Stimulated activated CD8-positive, alpha-beta memory T cell treated with anti-CD3 and anti-CD28 coated beads, Interleukin-2, amount 100 ng/mL, for 1 hour (primary cell): ENCODE measurements at places on chromosomes 6 and 20.

GRCh38 chr6:39184906-39185580 is 44.2 kb downstream of the KCNK5 start:
- DNase-seq = no peak

- DNase-seq = peak; percentile 80
Observed at GRCh38 chr20:24948939-24949679, at the start of gene CST7. CST7 (plus strand) TSS chr20:24949269; CDS start chr20:24949506, 237 bp downstream.

- DNase-seq = no peak
Observed at GRCh38 chr6:119090256-119090655, 11.8 kb upstream of the FAM184A start.

GRCh38 chr6:136180704-136181511 is 69.2 kb downstream of the MTFR2 start:
- no peak for DNase-seq

DNA sequence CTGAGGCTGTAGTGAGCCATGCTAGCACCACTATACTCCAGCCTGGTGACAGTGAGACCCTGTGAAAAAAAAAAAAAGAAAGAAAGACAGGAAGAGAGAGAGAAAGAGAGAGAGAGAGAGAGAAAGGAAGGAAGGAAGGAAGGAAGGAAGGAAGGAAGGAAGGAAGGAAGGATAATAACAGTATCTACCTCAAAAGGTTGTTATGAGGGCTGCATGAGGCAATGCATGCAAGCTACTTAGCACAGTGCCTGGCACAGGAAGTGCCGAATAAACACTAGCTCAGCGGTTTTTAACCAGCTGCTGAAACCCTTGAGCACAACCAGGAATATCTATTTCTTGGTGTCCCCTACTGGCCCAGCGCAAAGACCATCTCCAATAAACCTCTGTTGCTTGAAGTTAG is 62.3 kb upstream of the TBC1D7 start:
- no peak for DNase-seq

- DNase-seq = no peak
Observed at GRCh38 chr20:50095476-50096078, 17.4 kb downstream of the UBE2V1 start.

GRCh38 chr6:146946559-146946958 is 257.7 kb upstream of the STXBP5 start:
- no peak for DNase-seq

- peak; percentile 19 for DNase-seq
Observed at GRCh38 chr20:2206957-2207769, 88.6 kb upstream of the TGM3 start.

DNA sequence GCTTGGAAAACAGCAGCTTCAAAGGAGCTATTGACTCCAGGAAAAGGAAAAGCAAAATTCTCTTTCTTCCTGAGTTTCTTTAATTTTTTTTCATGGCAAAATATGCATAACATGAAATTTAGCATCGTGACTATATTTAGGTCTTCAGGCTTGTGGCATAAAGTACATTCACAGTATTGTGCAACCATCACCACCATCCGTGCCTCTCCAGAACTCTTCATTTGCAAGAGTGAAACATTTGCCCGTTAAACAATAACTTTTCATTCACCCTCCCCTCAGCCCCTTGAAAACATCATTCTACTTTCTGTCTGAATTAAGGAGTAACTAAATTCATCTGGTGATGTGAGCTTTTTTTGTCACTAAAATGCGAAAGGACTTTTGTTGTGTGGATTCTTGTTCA is 251.7 kb downstream of the PHACTR1 start:
- no peak for DNase-seq

GRCh38 chr6:14348389-14348788 is 230.8 kb downstream of the CD83 start:
- DNase-seq = no peak

- DNase-seq = no peak
Observed at GRCh38 chr6:131163886-131164285, 28.6 kb downstream of the AKAP7 start.

GRCh38 chr6:82056567-82056966 is 191.0 kb downstream of the IBTK start:
- no peak for DNase-seq

GRCh38 chr6:32081168-32081990 is 27.8 kb downstream of the TNXB start:
- no peak for DNase-seq

DNA sequence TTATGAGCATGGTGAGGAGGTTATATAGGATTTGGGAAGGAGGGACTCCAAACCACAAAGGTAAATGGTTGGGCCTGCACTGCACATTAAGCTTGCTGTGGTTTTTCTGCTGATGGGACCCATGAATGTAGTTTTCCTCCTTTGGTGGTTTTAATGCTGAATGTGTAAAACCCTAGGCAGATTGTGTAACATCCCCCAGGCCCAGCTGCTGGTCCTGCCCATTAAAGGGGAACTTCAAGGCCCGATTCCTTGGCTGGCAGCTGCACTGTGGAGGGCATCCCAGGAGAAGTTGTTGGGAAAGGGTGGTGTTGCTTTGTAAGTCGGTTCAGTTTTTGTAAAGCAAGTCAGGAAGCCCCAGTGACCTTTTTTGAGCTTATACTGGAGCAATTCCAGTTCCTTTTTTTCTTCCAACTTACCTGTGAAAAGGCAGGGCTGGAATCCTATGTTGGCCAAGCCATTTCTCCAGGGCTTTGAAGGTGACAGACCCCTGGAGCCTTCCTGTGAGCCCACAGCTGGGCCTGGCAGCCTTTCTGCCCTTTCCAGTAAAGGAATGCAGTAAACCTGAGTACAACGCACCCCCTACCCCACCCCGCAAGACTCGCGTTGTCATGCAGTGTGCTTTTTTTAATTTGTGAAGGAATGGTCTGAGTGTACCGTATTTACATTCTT is 43.1 kb upstream of the NAA20 start:
- DNase-seq = no peak

- DNase-seq = no peak
Observed at GRCh38 chr6:170032706-170033309, 258.1 kb downstream of the DLL1 start.

DNA sequence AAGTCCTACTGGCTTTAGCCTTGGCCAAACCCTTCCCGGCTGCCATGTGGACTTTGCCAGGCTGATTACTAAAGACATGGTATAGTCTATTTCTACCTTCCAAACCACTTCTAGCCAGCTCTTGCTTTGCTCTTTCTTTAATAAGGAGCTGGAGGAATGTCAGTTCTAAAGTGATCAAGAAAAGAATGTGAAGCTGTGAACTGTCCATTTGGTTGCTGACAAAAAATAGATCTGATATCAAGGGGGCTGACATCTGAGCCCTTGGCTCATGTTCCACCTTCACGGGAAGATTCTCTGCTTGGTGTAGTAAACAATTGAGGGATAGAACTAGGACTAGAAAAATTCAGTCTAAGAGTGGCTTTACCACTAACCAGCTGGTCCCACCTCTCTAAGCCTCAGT is 22.6 kb downstream of the GNAS-AS1 start:
- no peak for DNase-seq

- DNase-seq = no peak
Observed at GRCh38 chr6:53984581-53984980, 126.7 kb upstream of the MLIP start.

- no peak for DNase-seq
Observed at GRCh38 chr6:4253604-4254231, 118.3 kb upstream of the ECI2 start.

DNA sequence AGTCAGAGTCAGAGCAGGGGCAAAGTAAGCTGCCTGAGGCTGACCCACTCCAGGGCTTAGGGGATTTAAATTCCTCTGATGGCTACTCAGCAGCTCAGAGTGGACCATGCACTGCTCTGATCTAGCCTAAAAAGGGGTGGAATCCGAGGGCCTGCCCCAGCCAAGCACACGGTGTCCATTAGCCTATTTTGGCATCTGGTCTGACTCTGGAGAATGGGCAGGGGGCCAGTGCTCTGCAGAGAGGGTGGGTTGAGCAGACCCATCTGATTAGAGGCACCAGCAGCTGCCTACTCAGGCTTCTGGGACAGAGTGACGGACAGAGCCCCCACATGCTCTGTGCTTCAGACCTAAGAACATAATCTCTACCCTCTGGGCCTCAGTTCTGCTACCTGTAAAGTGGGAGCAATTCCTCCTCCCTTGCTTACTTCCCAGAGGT is 25.9 kb upstream of the TGM2 start:
- no peak for DNase-seq

- no peak for DNase-seq
Observed at GRCh38 chr6:52089758-52090348, 2.4 kb upstream of the PKHD1 start.

DNA sequence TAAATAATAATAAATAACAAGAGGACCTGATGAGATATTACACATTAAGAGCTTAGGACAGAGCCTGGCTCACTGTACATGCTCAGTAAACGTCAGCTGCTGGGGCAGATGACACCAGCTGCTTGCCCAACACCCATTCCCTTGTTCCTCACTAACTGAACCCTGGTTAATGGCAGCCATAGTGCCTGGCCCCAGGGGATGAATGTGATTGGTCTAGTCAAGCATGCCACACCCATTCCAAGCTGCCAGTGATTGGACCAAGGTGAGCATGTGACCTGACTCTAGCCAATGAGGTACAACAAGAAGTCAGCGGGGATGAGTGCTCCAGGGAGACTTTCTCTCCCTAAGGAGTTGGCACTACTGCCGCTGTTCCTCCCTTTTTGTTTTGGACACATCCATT is 85.1 kb upstream of the PTPN1 start:
- no peak for DNase-seq

GRCh38 chr20:24700166-24700860 is 230.9 kb downstream of the SYNDIG1 start:
- DNase-seq = no peak
